SK-N-SH (cell line): ENCODE measurements at places on chromosomes 13 and 19. TPM values are rescaled to one million over a fixed set of nuclear protein-coding genes. Genes with fewer than 3 reads are reported as not detected.

NPAS1 gene
- 1.0 and 1.1 TPM in 2 replicates for polyA plus RNA-seq

JAK3 gene
- 1.3 and 2.0 TPM in 2 replicates for polyA plus RNA-seq

CRX gene
- polyA plus RNA-seq: not detected in 2 replicates

MARK4 gene
- 9.8 and 16.3 TPM in 2 replicates for polyA plus RNA-seq

ZNF835 gene
- polyA plus RNA-seq: 0.03 TPM in 1 of 2 replicates, not detected in the other

GRK1 gene
- 0.08 and 0.12 TPM in 2 replicates for polyA plus RNA-seq

HCST gene
- 0.59 and 0.76 TPM in 2 replicates for polyA plus RNA-seq

BICRA gene
- polyA plus RNA-seq: 0.75 and 1.4 TPM in 2 replicates

XRCC1 gene
- 24.7 and 30.3 TPM in 2 replicates for polyA plus RNA-seq

CEACAM20 gene
- not detected in 2 replicates for polyA plus RNA-seq

RTBDN gene
- 0.47 and 0.72 TPM in 2 replicates for polyA plus RNA-seq
